ENCODE measurements at places on chromosomes 3 and 15.

DNA sequence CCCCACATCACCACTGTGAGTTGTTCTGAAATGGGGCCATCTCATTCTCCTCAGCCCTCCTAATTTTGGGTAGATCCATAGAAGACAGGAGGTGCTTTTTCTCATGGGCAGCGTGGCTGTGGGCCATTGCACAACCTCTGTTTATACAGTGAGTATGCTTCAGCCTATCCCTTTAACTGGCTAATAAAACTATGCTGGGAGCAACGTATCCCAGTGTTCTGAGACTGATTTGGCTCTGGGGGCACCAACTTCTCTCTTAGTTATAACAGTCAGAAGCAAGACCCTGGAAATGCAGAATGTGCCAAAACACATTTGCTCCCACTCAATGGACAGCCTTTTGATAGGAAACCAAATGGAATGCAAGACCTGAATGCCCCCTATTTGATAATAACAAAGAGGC, 97.1 kb upstream of the ICE2 start:
- DNase-seq: no peak

GRCh38 chr3:123329636-123330340, 119.1 kb downstream of the ADCY5 start:
- no peak for DNase-seq

DNA sequence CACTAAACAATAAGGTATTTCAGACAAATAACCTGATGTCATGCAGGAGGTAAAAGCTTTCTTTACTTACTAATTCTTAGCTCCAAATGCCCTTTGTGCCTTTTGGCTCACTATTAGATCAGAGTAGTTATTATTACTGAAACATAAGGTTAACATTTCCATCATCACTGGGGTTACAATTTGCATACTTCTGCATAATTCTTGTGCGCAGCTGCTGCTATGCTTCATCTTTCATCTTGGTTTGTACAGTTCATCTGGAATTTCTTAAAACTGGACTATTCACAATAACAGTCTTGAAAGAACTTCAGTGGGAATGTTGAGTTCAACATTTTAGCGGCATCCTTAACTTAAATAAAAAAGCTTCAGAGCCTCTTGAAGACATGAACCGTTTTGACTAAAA, 383.2 kb upstream of the ADAMTS9 start:
- DNase-seq: no peak

GRCh38 chr3:39843440-39843839, 34.0 kb downstream of the MYRIP start:
- no peak for DNase-seq

DNA sequence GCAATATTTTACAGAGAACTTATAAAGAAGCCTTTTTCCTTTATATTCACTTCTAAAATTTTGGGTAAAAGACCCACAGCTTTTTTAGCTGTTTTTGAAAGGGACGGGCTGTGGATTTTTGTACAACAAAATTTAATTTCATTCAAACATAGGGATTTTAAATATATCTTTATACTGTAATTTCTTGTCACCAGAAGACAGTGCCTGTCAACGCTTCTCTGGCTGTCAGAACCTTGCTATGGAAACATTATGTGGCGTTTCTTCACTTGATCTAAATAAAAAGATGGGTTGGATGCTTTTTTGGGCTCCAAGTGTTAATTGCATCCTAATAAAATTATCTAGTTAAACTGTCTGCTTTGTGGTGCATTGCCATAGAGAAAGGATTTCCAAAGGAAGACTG, 635.6 kb upstream of the ALCAM start:
- no peak for DNase-seq

GRCh38 chr15:76162036-76162398, 102.2 kb downstream of the TMEM266 start:
- no peak for DNase-seq
